Urothelium cell line (cell line): ENCODE measurements at places on chromosomes 12 and 14.

DNA sequence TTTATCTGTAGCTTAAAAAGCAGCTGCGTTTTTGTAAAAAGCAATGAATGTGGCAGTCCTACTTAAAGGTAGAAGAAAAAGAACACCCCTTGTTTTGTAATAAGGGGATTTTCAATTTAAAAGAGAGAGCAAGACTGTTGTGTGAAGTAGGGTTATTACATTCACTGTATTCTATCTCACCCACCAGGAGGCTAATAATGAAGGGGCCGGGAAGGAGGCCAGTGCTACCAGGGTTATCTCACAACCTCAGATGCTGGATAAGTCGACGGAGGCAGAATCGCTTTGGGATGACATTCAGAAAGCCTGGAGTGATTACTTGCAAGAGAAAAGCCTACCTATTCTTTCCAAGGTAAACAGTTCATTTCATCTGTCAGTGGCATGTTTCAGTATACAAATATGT, 97.7 kb downstream of the RMST start:
- no peak for DNase-seq

- DNase-seq, result no peak
Observed at GRCh38 chr14:21034707-21035106, at the start of gene RNASE13. RNASE13 (minus strand) TSS chr14:21034807; CDS start chr14:21034288, 519 bp downstream.

DNA sequence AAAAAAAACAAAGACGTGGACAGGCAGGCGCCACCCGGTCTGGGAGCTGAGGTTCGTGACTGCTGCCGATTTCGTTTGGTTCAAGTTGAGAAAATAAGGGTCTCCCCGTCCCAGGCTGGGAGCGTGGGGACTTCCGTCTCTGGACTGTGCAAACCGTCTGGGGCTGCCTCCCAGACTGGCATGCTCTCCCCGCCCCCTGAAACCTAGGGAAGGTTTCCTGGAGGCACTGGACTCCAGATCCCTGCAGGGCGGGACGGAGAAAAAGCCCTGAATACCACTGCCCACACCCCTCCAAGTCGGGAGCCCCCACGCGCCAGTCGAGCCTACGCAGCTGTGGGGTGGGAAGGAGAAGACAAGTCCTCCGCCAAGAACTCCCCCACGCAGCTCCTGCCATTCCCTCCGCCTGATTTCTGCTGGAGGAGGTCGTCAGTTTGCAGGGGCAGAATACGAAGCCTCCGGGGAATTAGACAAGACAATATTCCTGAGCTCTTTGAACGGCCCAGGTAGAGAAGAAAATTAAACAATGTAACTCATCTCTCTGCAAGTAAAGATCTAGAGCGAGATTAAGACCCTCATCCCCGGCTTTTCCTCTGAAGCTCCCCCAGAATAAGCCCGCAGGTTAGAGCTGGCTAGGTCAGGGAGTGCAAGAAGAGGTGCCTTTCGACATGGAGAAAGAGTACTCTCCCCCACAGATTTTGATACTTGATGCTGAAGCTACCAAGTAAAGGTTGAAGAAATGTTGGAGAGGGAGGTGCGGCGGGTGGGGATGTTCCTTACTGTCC, 10.4 kb upstream of the HOXC13 start:
- peak; percentile 42 for DNase-seq

- DNase-seq, result no peak
Observed at GRCh38 chr12:51949342-51950030, 2.0 kb upstream of the ACVR1B start.

DNA sequence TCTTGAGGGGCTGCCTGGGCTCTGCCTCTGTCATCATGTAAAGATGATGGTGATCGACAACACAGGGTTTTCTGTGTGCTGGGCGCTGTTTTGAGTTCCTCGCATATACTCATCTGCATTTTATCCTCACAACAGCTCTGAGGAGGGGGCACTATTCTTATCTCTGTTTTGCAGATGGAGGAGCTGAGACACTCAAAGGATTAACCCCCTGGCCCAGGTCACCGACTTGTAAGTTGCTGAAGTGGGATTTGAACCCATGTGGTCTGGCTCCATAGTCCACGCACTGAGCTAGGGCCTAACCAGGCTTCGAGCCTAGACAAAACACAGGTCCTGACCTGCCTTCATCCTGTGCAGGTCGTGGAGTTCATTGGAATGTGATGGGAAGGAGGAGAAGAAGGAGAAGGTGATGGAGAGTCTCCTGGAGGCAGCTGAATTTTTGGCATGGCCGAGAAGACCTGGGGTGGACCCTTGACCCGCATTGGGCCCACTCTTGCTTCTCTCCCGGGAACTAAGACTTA, 140.0 kb downstream of the ASCL4 start:
- DNase-seq, result no peak

DNA sequence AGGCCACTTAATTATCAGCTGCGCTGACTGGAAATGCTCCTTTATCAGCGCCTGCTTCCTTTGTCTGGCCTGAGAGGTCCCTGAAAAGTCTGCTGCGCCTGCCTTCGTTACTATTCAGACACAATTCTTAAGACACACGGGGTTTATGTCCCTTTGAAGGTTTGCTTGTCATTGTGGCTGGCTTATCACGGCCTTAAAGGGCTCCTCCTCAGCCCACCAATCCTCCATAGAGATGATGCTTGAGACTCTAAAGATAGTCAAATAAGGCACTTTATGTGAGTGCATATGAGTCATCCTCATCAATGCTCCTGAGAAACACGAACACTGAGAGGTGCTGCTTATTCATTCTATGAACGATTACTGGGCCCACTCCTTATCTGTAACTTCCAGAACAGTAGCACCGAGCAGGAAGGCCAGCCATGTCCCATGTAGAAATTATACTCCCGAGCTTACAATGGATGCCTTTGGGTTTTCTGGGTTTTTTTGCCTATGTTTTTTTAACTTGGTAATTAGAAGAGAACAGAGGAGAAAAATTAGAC, 1268.2 kb upstream of the TMEM132C start:
- no peak for DNase-seq

DNA sequence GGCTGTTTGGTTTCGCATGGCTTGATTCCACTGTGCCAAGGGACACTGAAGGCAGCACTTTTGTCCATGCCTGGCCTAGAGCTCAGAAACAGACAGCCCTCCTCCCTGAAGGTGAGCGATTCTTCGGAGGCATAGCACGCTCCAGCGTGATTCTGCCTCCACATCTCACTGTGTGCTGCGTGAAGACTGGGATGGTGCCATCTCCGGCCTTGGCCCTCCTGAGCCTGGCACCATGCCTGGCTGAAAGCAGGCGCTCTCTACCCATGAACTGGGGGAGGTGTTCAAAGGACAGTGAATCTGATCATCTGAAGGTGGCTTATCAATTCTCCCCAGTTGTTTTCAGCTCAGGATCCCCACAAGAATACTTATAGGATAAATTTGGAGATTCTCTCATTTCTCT, 187.4 kb downstream of the TTC7B start:
- DNase-seq, result no peak

DNA sequence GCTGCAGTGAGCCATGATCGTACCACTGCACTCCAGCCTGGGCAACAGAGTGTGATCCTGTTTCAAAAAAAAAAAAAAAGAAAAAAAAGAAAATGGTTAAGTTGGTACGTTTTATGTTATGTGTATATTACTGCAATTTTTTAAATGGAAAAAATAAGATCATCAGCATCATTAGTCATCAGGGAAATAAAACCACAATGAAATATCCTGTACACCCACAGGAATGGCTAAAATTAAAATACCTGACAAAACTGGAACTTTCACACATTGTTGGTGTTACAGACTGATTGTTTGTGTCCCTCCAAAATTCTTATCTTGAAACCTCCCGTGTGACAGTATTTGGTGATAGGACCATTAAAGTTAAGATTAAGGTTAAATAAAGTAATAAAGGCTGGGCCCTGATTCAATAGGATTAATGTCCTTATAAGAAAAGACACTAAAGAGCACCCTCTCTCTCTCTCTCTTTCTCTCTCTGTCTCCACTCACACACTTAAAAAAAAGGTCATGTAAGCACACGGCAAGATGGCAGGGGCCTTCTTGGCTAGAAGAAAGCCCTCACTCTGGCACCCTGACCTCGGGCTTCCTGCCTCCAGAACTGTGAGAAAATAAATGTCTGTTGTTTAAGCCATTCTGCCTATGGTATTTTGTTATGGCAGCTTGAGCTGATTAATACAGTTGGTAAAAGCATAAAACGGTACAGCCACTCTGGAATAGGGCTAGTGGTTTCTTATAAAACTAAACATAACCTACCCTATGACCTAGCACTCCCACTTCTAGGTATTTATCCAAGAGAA, 48.3 kb upstream of the ZFP36L1 start:
- no peak for DNase-seq

DNA sequence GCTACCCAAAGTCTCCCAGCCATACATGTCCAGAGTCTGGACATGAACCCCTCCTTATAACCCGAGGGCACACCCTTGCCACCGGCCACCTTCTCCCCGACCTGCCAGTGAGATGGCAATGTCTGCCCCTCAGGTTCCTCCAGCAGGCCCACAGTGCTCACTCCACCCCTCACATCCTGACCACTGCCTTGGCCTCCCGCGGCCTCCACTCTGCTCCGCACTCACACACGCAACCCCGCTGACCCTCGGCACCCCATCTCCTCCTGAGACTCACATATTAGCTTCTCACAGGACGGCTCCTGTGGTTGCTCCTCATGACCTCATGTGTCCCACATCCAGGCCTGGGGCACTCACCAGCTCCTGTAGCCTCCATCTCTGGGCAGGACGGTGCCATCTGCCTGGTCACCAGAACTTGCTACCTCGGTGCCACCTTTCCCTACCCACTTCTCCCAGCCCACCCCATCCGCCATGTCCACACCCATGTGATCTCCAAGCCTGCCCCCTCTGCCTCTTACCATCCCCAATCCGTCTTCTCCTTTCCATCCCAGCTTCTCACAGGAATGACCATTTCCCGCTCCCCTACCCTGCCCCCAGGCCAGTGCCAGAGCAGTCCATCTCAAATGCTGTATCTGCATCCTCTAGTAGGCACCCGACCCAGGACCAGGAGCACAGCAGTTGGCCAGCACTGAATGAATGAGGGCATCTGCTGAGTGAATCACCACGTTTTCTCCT, 198.6 kb upstream of the DIO3 start:
- no peak for DNase-seq

DNA sequence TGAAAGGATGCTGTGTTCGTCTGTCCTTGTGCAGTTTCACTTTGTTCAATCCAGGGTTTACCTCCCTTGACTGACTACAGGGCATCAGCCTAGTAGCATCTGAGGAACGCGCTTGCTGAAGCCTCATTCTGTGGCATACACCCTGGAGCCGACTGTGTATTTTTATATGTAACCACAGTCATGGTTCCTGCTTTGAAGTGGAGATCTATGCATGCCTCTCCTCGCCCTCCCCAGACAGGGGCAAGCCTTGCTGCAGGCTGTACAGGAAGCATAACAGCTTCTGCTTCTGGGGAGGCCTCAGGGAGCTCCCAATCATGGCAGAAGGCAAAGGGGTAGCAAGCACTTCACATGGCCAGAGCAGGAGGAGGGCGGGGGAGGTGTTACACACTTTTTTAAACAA, 262.1 kb downstream of the BCL11B start:
- no peak for DNase-seq

DNA sequence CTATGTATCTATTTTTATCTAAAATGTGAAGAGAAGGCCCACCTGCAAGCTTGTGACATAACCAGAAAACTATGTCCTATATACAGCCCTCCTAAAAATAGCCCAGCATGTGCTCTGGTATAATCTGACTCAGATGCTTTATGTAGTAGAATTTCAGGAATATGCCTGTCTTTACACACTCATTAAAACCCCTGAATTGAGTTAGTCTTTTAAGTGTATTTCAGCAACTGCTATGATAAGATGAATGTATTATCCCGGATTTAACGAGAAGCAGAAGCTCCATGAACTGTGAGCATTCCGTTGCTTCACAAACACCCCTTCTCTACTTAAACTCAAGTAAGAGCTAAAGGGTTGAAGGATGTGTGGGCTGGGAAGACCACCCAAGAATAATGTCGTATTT, 89.9 kb upstream of the PRICKLE1 start:
- DNase-seq, result peak; percentile 46

- no peak for DNase-seq
Observed at GRCh38 chr12:49748306-49748705, 6.9 kb downstream of the TMBIM6 start.

- no peak for DNase-seq
Observed at GRCh38 chr12:25723336-25723735, 170.3 kb upstream of the LMNTD1 start.

- DNase-seq, result no peak
Observed at GRCh38 chr14:23722675-23723074, 86.5 kb downstream of the DHRS2 start.

GRCh38 chr12:74538491-74539258, 1.0 kb downstream of the ATXN7L3B start:
- DNase-seq, result no peak

- no peak for DNase-seq
Observed at GRCh38 chr12:85309125-85309566, 29.1 kb downstream of the ALX1 start.

GRCh38 chr12:31485571-31485970, 105.4 kb downstream of the DENND5B start:
- no peak for DNase-seq

DNA sequence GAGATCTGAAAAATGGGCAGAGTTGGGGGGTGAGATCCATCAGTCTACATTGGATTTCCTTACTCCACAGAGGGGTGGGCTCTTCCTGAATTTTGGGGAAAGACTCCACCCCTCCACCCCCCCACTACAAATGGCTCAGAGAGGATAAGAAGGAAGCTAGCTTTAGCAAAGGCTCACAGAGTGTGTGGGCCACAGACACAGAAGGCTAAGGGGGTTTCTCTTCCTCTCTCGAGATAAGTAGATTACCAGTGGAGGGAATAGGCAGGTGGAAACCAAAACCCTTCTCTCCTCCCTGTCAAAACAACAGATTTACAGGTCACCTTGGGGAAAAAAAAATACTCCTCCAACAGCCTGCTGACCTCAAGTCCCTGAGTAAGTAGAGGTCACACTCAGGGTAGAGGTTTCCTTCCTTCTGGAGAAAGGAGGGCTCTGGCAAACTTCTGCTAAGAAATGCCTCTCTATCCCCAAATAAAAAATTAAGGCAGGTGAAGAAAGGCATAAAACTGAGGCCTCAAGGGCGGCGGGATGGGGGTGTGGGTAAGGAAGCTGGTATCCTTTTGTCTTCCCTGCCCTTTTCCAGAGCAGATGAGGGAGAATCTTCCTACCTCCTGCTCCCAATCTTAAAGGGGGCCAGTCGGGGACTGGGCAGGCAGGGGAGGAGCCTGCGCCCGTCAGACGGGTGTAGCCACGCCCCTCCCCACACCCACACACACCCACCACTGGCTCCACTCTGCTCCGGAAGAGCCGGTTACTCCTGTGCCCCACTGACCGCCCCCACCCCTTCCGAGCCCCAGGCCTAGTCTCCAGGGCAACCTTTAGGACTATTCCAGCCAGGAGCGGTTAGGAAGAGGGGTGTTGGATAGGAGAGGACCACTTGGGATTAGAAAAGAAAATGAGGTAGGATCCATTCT, 1.9 kb upstream of the BAZ2A start:
- peak; percentile 64 for DNase-seq

DNA sequence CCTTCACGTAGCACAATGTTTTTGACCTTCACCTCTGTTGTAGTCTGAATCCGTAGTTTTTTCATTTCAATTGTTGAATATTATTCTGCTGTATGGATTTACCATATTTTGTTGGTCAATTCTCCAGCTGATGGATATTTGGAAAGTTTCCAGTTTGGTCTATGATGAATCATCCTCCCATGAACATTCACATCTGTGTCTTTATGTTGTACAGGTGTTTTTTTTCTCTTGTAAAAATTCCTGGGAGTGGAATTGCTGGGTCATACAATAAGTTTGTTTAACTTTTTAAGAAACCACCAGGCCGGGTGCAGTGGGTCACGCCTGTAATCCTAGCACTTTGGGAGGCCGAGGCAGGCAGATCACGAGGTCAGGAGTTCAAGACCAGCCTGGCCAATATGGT, 36.7 kb upstream of the GNG2 start:
- DNase-seq, result peak; percentile 78
